Germinal center (tissue), 1 donor: ENCODE measurements at places on chromosomes 2 and 18.

GRCh38 chr2:240948905-240949790 is 43.0 kb downstream of the CROCC2 start:
- DNase-seq: no peak

- no peak for DNase-seq
These were observed 3.6 kb downstream of the GALNT3 start for GRCh38 chr2:165790466-165790865.

- no peak for DNase-seq
These were observed 14.7 kb downstream of the CAPN10 start for GRCh38 chr2:240601061-240601830.

- DNase-seq: no peak
These were observed 20.3 kb downstream of the AGAP1 start for GRCh38 chr2:235513984-235514626.

DNA sequence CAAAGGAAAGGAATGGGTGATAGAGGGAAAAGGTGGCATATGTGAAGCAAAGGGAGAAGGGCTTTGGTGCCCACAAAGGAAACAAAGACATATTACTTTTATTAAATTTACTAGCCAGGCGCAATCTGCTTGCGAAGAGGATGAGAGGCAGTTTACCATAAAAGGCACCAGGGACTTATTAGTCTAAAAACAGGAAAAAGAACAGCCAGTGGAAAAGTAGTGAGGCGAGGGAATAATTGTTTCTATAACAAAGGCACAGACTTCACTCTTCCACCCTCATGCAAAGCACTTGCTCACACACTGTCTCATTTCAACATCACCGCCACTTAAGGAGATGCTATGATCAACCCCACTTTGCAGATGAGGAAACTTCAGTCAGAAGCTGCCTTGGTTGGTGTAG is 210.5 kb downstream of the ALPK2 start:
- DNase-seq: no peak

DNA sequence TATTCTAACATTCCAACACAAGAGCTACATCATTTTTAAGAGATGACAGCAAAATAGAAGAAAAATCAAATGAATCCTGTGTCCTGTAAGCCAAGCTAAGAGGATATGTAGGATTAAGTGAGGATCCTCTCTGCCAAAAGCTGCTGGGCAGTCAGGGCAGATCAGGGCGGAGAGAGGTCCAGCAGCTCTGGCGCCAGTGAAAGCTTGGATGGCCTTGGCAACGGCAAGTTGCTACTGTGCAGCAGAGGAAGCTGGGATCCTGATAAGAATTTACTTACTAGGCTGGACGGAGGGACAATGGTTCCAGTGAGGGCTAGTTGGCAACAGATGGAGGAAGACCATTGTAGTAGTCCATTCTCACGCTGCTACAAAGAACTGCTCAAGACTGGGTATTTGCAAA is 391.5 kb downstream of the XIRP2 start:
- no peak for DNase-seq

GRCh38 chr2:231359948-231360347 is 35.6 kb upstream of the B3GNT7 start:
- no peak for DNase-seq

- no peak for DNase-seq
These were observed 162.1 kb downstream of the ARL4C start for GRCh38 chr2:234334756-234335155.

DNA sequence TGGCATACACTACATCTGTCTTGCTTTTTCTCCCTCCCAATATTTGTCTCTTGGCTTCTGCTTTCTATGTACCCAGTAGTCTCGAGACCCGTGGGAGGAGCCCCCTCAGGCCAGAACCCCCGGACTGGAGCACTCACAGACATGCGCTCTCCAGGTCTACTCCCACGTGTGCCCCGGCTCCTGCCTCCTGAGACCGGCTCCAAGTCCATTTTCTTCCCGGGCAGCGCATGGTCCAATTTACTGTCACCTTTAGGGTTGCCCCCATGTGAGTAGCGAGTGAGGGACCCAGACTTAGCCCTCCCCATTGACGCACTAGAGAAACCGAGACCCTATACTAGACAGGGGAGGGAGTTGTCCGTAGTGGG is 11.8 kb upstream of the TEX51 start:
- DNase-seq: no peak

DNA sequence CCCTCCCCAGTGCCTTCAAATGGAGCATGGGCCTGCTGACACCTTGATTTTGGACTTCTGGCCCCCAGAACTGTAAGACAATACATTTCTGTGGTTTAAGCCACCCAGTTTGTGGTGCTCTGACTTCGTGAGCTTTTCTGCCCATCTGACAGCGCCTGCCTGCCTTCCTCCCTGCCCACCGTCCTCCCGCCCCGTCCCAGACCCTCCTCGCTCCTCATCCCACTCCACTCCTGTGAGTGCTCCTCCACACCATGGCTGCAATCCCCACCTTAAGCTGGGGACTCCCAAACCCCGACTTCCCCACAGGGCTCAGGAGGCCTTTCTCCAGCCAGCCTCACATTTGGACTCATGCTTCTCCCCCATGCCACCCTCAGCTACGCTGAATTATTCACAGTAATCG is 70.7 kb downstream of the CABLES1 start:
- DNase-seq: no peak

GRCh38 chr2:113282747-113283533 is 4.2 kb upstream of the PAX8 start:
- DNase-seq: no peak

DNA sequence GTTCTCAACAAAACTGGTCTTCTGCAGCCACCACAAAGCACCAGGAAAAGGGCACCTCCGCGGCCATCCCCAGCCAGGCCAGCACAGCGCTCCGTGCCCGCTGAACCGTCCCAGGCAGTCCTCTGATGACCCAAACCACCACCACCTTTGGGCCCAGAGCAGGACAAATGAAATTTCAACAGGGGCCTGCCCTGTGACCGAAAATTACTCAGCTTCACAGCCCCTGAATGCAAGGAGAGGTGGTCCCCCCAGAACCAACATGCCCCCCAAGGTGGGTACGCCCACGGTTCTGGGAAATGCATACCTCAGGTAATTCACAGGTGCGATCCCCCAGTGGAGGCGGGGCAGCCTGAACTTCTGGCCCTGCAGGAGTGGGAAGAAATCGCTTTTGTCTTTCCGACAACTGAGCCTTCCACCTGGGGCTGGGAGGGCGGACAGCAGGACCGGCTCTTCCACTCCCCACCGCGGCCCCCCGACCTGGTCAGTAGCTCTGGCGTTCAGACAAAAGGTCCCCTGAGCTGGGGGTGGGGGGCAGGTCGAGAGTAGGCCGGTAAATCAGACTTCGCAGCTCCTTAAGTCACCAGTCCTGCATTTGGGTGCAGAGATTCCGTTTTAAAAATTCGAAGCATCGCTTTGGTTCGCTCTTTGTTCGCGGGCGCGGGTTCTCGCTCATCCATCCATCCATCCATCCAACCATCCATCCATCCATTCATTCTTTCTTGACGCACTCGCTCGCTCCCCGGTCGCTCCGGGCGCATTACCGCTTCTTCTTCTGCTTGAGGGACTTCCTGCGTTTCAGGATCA is 1.4 kb downstream of the ARL4C start:
- DNase-seq: no peak

GRCh38 chr2:186910996-186911395 is 62.0 kb upstream of the ZSWIM2 start:
- no peak for DNase-seq
